Activated CD8-positive, alpha-beta T cell treated with anti-CD3 and anti-CD28 coated beads, Interleukin-2, amount 10 ng/mL, durations not matched to agents 7 days and 5 days (primary cell): ENCODE measurements at places on chromosomes 1 and 21. TPM values are rescaled to one million over a fixed set of nuclear protein-coding genes. Genes with fewer than 3 reads are reported as not detected.
A peak's percentile ranks its signal among the peaks of the same experiment; 100 is the strongest.

The SLC44A5 gene
- total RNA-seq, result 0.26 TPM

The TNFRSF4 gene
- 1.6 TPM for total RNA-seq

The HAO2 gene
- total RNA-seq, result not detected

The RAB29 gene
- total RNA-seq, result 42.7 TPM

The CFHR4 gene
- total RNA-seq, result not detected

The KCNN3 gene
- not detected for total RNA-seq

The SPEN gene
- total RNA-seq, result 66.3 TPM

The ERRFI1 gene
- 0.21 TPM for total RNA-seq

The FNDC5 gene
- total RNA-seq, result not detected

DNA sequence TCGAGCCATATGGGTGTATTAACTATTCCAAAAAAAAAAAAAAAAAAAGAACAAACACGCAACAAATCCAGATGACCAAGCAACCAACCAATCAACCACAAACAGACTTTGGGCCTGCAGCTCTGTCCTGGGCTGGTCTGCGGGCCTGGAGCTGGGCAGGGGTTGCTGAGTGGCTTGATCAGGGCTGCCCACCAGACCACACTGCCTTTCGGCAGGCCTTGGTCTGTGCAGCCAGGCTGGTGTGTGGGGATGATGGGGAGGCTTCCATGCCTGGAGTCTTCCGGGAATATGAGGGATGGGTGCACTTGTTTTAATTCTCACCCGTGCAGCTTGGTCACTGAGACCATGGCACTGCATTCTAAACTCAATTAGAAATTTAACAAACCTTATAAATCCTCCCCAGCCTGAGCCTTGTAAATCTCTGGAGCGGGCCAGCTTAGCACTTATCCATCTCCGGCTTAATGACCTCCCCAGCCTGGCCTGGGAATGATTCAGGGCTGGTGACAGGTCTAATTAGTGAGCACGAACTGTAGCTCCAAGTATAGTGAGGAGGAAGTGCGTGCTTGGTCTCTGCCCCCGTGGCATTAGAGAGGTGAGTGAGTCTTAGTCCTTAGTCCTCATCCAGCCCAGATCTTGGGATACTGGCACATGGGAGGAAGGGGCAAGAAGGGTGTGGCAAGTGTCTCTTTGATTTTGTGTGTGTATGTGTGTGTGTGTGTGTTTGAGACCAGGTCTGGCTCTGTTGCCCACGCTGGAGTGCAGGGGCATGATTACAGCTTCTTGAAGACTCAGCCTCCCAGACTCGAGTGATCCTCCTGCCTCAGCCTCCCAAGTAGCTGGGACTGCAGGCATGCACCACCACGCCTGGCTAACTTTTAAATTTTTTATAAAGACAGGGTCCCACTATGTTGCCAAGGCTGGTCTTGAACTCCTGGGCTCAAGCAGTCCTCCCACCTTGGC is 74.6 kb upstream of the CSF3R start:
- no peaks in the 10 kb centered on the region for H3K4me1 ChIP-seq
- DNase-seq, result no peak
- no peak overlapping the region for H3K4me3 ChIP-seq
- no peaks in the 10 kb centered on the region for H3K36me3 ChIP-seq
- H3K27me3 ChIP-seq, result peaks cover 21% of the 10 kb centered on the region
- H3K27ac ChIP-seq, result no peak overlapping the region

GRCh38 chr1:116948642-116949041 is 38.9 kb downstream of the PTGFRN start:
- H3K4me1 ChIP-seq, result peaks cover 13% of the 10 kb centered on the region
- no peaks in the 10 kb centered on the region for H3K36me3 ChIP-seq
- H3K27ac ChIP-seq, result no peak overlapping the region
- no peak overlapping the region for H3K4me3 ChIP-seq
- no peaks in the 10 kb centered on the region for H3K27me3 ChIP-seq
- DNase-seq, result no peak

DNA sequence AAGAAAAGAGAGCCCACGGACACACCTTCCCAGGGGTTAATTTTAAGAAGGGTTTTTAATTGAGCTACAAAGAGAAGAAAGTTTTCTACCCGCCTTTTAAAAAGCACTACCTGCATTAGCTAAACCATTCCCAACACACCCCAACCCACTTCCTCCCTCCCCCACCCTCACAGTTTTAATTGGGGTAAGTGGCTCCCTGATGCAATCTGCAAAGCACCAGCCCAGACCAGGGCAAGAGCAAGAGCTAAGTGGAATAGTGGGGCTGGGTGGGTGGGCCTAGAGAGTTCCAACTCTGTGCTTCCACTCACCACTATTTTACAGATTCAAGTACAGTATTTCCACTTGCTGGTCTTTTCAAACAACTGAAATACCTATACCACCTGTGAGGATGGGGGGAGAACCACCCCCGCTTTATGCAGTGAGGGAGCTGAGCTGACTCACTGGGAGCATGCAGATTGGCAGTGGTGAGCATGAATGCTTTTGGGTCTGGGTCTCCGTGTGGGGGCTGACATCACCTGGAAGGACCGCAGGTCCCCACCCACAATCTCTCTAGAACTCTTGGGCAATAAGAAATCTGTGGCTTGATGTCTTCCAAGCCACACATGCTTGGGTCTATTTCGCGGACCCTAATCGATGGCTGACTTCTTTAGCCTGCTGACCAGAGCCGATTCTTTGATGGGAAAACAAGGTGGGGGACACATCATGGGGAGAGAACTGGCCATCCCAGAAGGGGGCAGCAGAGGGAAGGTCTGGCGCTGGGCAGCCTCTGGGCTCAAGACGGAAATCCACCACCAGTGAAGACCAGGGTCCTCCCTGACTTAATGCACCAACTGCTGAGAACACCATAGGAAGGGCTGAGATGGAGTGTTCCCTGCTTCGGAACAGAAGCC is 95.5 kb downstream of the SSBP3 start:
- peak overlapping the region; percentile 79 for H3K27ac ChIP-seq
- no peak for DNase-seq

GRCh38 chr1:218772575-218772974 is 401.1 kb upstream of the LYPLAL1 start:
- no peak overlapping the region for H3K4me3 ChIP-seq
- no peaks in the 10 kb centered on the region for H3K4me1 ChIP-seq
- H3K27ac ChIP-seq, result no peak overlapping the region
- DNase-seq, result no peak
- H3K36me3 ChIP-seq, result no peaks in the 10 kb centered on the region
- H3K27me3 ChIP-seq, result no peaks in the 10 kb centered on the region

- peaks cover 4% of the 10 kb centered on the region for H3K36me3 ChIP-seq
- H3K4me3 ChIP-seq, result peak overlapping the region; percentile 38
- no peak for DNase-seq
- H3K27ac ChIP-seq, result no peak overlapping the region
Measured at GRCh38 chr1:25861316-25862286, 2.3 kb upstream of the AUNIP start.

DNA sequence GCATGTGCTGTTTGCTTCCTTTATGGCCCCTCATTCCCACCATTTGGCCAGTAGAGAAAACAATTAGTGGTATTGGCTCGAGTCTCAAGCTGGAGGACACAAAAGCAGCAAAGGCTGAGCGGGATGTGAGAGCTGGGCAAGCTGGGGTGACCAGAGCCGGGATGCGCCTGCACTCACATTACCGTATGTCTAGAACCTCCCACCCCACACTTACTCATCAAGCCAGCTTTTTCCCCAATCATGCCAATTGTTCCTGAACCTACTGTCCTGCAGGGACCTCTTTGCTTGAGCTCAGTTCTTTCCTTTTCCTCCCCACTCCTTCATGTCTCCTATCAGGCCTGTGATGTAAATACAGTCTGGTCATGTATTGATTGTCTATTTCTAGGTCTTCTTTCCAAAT is 45.9 kb downstream of the KIRREL1 start:
- no peak overlapping the region for H3K27ac ChIP-seq
- DNase-seq, result no peak
- H3K27me3 ChIP-seq, result no peaks in the 10 kb centered on the region
- no peak overlapping the region for H3K4me3 ChIP-seq
- H3K36me3 ChIP-seq, result no peaks in the 10 kb centered on the region

DNA sequence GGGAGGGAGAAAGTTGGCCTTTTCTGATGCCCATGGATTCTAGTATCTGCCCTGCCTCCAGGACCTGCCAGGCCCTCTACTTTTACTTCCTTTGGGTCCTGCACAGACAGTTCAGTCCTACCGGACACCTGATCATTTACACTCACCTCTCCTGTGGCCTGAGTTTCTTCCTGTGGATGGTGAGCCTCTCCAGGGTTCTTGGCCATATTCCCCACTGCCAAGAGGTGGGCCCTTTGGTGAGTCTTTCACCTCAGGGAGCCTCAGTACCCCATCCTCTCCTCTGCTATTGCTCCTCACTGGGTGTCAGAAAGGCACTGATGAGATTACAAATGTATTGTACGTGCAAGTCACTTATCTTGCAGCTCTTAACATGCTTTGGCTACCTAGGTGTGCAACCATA is 81.4 kb upstream of the ETV3 start:
- peak; percentile 5 for DNase-seq
- H3K4me1 ChIP-seq, result no peaks in the 10 kb centered on the region
- no peak overlapping the region for H3K4me3 ChIP-seq
- H3K27ac ChIP-seq, result no peak overlapping the region

DNA sequence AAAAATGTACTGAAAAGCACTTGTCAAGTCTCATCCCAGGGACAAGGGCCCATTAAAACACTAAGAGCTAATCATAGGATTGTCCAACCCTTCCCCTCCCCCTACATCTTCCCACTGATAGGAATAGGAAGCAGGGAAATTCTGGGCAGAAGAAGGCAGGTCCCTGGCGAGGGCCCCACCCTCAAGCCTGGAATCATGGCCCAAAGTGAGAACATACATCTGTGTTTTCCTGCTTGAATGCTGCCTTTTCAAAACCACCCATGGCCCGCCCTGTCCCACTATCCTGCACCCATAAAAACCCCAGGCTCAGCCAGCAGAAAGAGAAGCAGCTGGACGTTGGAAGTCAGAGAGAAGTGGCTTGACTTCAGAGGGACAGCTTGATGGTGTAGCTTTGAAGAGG is 4.8 kb downstream of the DNAI4 start:
- no peak for DNase-seq
- peaks cover 13% of the 10 kb centered on the region for H3K36me3 ChIP-seq
- no peaks in the 10 kb centered on the region for H3K27me3 ChIP-seq
- H3K27ac ChIP-seq, result no peak overlapping the region

GRCh38 chr21:27047658-27048314 is 80.9 kb upstream of the ADAMTS5 start:
- no peak overlapping the region for H3K4me3 ChIP-seq
- no peaks in the 10 kb centered on the region for H3K27me3 ChIP-seq
- H3K4me1 ChIP-seq, result no peaks in the 10 kb centered on the region
- H3K36me3 ChIP-seq, result no peaks in the 10 kb centered on the region
- H3K27ac ChIP-seq, result no peak overlapping the region
- DNase-seq, result no peak

GRCh38 chr1:225400968-225401367 is 26.9 kb downstream of the LBR start:
- DNase-seq, result no peak
- no peak overlapping the region for H3K27ac ChIP-seq
- H3K27me3 ChIP-seq, result no peaks in the 10 kb centered on the region
- H3K36me3 ChIP-seq, result peaks cover 74% of the 10 kb centered on the region

DNA sequence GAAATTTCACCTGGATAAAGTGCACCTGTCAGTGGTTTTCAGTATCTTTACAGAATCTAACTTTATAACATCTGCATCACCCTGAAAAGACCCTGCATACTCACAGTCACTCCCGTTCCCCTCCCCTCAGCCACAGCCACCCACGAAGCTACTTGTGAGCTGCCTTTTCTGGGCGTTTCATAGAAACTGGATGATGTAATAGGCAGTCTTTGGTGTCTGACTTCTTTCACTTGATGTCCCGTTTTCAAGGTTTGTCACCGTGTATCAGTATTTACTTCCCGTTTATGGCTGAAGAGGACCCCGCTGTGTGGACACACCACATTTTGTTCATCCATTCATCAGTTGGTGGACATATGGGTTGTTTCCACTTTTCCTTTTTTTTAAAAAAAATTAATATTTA is 47.8 kb upstream of the LRRC3 start:
- DNase-seq, result no peak
- peaks cover 51% of the 10 kb centered on the region for H3K36me3 ChIP-seq
- peaks cover 3% of the 10 kb centered on the region for H3K4me1 ChIP-seq
- no peak overlapping the region for H3K4me3 ChIP-seq
- H3K27me3 ChIP-seq, result no peaks in the 10 kb centered on the region

DNA sequence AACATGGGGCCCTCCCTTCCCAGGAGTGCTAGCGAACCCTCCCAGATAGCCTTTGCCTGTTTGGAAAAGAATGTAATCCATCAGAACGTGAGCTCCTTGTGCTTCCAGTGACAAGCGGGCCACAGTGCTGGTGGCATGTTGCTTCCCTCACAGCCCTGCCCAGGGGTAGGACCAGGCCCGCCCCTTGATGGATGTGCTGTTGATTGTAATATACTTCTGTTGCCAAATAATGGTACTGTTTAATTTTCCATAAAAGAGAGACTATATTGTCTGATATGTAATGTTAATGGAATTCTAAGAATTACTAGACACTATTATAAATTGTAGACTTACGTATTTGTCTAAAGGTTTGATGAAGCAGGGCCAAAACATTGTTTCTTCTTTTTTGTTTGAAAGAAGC is 16.4 kb downstream of the ATP5PO start:
- H3K36me3 ChIP-seq, result peaks cover 27% of the 10 kb centered on the region
- DNase-seq, result no peak
- H3K27me3 ChIP-seq, result peaks cover 2% of the 10 kb centered on the region
- H3K4me1 ChIP-seq, result peaks cover 33% of the 10 kb centered on the region
- H3K4me3 ChIP-seq, result no peak overlapping the region

GRCh38 chr1:114342376-114342775 is 168.6 kb downstream of the TRIM33 start:
- no peaks in the 10 kb centered on the region for H3K27me3 ChIP-seq
- peak; percentile 74 for DNase-seq
- peaks cover 79% of the 10 kb centered on the region for H3K4me1 ChIP-seq

GRCh38 chr1:206012086-206012859 is 9.1 kb upstream of the RAB7B start:
- no peaks in the 10 kb centered on the region for H3K36me3 ChIP-seq
- peak overlapping the region; percentile 66 for H3K27ac ChIP-seq
- H3K27me3 ChIP-seq, result peaks cover 6% of the 10 kb centered on the region

DNA sequence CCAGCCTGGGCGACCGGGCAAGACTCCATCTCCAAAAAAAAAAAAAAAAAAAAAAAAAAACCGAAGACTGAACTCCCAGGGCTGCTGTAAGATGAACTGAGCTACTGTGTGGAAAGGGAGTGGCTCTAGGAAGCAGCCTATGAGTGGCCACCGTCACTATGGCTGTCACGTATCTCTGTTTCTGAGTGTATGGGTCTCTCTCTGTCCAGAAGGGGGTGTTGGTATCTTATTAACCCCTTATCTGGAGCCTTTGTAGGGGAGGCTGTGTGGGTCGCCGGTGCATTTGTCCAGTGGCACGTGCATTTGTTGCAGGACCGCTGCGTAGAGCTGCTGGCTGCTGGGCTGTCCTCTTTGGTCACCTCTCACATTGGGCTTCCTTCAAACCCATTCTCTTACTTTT is 326.6 kb downstream of the CAMTA1 start:
- H3K4me1 ChIP-seq, result no peaks in the 10 kb centered on the region
- no peak overlapping the region for H3K4me3 ChIP-seq

DNA sequence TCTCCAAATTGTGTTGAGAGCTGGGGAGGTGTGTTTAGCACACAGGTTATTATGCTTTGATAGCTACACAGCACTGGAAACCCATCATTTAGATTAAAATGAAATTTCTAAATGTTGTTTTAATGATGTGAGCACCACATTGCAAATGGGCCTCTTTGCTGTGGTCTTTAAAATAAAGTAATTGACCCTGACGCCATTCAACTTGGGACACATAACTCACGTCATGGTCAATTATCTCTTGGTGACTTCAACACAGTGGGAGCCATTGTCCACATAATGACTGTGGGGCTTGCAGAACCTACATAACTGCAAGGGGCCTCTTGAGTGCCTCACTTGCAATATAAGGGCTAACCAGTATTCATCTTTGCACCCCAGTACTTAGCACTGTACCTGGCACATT is 280.4 kb downstream of the HLX start:
- no peaks in the 10 kb centered on the region for H3K36me3 ChIP-seq
- no peaks in the 10 kb centered on the region for H3K4me1 ChIP-seq
- H3K4me3 ChIP-seq, result no peak overlapping the region
- H3K27me3 ChIP-seq, result no peaks in the 10 kb centered on the region
- no peak for DNase-seq
